ENCODE measurements at places on chromosomes 6 and 20. TPM values are rescaled to one million over a fixed set of nuclear protein-coding genes. Genes with fewer than 3 reads are reported as not detected.

Gene PXDC1
- total RNA-seq = 103 TPM

DNA sequence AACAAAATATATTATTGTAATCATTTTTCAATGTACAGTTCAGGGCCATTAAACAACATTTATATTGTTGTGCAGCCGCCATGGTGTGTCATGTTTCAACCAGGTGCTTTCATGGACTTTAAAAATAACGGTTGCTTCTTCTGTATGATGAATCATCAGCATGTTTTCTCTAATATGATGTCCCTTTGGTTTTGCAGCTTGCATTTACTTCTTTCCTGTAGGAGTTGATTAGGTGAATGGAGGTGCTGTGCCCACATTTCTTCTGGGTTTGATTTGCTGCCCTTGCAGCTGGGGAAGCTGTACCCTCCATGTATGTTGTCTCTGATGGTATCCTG lies 54.9 kb upstream of the TULP4 start:
- DNase-seq = no peak

Gene LATS1
- total RNA-seq = 15.0 TPM

Gene UBD
- 10.1 TPM for total RNA-seq

Gene IL17A
- total RNA-seq = not detected

Gene GSTA2
- total RNA-seq = not detected

- DNase-seq = peak; percentile 42
Observed at GRCh38 chr6:134480593-134480992, 162.7 kb upstream of the SGK1 start.

DNA sequence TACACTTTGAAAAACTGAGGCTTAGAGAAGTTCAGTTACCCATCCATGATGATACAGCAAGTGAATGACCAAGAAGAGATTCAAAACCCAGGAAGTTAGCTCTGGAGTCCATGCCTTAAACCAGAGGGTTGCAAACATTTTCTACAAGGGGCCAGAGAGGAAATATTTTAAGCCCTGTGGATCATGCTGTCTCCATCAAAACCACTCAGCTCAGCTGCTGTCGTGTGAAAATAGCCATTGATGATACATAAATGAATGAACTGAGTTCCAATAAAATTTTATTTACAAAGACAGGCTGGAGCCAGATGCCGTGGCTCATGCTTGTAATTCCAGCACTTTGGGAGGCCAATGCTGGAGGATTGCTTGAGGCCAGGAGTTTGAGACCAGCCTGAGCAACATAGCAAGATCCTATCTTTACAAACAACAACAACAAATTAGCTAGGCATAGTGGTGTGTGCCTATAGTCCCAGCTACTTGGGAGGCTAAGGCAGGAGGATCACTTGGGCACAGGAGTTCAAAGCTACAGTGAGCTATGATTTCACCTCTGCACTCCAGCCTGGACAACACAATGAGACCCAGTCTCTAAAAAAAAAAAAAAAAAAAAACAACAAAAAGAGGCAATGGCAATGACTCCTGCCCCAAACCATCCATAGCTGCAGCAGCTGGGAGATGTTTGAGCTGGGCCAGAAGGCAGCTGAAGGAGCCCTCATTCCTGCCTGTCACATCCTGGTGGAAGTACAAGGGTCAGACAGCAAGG lies 44.1 kb upstream of the RIN2 start:
- DNase-seq = no peak

DNA sequence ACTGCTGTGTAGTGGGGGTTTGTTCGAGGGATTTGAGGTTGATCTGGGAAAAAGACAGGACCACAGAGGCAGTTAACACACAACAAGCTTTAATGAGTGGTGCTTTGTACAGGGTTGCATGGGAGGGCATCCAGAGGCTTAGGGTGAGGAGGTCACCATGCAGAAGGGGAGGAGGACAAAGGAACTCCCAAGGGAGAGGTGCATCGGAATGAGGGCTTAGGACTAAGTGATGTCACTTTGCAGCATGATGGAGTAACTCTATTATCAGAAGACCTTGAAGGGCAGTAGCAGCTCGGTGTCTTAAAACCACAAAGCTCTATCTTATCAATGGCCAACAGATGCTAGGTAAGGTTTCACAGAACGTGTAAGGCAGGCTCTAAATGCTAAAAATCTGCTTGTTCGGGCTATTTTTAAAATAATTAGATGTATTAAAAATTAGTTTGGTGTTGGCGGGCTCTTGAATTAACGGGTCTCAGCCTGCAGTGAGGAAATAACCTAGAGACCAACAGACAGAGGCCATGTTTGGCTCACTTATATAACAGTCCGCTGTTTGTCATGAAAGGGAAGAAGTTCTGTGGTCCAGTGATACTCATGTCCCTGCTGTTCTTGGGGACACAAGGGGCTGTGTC lies 37.9 kb downstream of the MAN1A1 start:
- DNase-seq = no peak

Gene HECA
- 11.8 TPM for total RNA-seq

- DNase-seq = no peak
Observed at GRCh38 chr6:12967686-12968085, 251.1 kb downstream of the PHACTR1 start.

- no peak for DNase-seq
Observed at GRCh38 chr6:15462717-15463525, 199.9 kb downstream of the DTNBP1 start.

DNA sequence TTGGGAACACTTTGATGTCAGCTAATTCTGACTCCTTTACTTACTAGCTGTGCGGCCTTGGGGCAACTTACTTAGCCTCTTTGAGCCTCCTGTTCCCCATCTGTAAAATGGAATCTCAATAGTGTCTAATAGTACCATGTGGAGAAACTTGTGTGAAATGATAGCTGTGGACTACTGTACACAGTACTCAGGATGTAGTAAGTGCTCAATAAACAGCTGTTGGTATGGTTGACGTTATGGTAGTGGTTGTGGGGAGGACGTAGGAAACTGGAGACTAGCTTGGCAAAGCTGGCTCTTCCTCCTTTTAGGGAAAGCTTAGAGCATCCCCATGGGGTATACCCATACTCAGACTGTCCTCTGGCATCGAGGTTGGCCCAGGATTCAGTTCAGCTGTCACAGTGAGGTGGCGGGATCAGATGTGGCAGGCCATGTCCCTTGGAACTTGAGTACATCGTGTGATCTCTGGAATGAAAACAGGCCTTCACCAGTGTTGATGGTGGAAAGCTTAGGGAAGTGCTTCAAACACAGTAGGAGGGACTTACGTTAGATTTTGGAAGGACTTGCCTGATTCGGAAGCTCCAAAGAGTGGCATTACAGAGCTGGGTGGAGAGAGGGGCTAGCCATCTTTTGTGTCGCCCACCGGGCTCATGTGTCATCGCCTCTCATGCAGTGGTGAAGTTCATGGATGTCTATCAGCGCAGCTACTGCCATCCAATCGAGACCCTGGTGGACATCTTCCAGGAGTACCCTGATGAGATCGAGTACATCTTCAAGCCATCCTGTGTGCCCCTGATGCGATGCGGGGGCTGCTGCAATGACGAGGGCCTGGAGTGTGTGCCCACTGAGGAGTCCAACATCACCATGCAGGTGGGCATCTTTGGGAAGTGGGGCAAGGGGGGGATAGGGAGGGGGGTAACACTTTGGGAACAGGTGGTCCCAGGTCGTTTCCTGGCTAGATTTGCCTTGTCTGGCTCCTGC lies 7.1 kb downstream of the VEGFA start:
- DNase-seq = no peak

All from Daoy (cell line).